ENCODE measurements at places on chromosomes 3 and 15.
A peak's percentile ranks its signal among the peaks of the same experiment; 100 is the strongest.

DNA sequence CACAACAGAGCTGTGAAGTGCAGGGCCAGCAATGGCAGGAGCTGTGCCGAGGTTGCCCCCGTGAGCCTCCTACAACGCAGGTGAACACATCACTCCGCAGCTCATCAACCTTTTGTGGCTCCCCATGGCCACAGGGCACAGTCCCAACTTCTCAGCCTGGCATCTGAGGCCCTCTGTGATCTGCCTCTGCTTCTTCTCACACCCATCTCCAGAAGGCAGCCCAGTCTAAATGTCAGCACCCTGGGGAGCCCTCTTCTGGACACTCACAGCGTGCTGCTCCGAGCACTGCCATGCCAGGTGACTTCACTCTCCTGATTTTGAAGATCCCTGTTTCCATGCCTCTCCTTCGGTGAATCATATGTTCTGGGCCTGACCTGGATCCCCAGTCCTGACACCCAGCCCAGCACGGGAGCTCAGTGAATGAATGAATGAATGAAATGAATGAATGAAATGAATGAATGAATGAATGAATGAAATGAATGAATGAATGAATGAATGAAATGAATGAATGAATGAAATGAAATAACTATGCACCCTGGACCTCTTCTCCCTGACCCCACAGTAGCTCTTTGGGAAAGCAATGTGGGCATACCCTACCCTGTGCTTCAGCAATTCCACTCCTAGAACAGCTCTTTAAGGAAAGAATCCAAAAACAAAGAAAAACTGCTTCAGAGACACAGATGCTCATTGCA lies 17.9 kb upstream of the SKIC8 start:
- DNase-seq = no peak

DNA sequence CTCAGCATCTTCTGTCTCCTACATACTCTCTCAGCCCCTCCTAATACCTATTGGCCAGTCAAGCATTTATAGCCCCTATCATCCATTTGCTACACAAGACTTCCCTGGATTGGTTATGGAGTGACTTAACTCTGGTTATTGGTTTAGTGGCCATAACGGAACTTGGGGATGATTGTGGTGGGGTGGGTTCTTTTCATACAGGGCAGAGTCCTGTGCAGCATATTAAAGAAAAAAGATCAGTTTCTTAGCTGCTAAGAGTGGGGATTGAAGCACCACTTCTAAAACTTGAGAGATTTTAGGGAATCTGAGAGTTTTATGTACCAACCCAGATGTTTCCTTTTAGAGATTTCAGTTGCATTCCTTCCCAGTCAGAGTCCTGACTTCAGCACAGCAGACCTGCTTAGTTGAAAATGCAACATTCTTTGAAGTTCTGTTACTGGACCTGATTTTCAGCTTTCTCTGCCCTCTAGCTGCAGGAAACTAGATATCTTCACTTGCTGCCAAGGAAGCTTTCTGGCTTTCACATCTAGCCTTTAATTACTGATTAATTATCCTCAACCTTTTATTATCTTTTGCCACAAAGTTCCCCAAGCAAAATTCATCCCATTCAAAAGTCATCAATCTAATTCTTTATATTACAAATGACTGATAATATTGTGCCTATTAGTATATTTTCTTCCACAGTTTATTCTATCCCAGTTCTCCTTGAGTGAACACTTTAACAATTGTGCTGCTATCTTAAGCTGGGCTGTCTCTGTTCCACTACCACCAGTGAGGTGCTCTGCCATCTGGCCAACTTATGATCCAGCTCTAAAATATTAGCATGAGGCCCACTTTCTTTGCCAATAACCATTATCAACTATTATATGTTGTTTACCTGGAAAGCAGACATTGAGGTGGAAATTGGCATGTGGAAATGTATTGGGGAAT lies 906.0 kb upstream of the ALCAM start:
- peak; percentile 44 for DNase-seq

DNA sequence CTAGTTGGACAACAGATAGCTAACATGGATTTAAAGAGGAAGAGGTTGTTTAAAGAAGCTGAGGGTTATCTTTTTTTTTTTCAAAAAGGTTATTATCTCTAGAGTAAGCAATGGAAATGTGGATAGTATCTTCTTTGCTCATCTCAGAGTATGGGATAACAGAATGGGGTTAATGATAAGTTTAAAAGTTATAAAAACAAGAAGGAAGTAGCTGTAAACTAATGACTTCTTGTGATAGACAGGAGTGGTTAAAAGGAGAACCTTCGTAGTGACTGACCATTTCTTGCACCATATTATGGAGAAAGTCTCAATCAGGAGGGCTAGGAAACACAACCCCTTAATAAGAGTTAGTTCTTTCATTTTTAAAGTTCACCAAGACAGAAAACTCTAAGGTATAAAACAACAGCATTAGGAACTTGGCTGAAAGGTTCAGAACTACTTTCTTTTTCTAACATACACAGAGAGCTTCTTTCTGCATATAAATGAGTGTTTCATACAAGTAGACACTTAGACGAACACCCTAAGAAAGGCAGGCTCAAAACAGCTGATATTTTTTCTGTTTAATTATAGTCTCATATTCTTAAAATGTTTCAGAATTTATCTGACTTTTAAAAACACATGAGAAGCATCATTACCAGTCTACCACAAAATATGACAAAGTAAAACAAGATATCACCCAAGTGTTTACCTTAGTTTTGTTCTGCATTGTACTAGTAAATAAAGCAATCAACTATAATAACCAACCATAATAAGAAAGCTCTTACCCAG lies 140.0 kb downstream of the MEIS2 start:
- DNase-seq = no peak

DNA sequence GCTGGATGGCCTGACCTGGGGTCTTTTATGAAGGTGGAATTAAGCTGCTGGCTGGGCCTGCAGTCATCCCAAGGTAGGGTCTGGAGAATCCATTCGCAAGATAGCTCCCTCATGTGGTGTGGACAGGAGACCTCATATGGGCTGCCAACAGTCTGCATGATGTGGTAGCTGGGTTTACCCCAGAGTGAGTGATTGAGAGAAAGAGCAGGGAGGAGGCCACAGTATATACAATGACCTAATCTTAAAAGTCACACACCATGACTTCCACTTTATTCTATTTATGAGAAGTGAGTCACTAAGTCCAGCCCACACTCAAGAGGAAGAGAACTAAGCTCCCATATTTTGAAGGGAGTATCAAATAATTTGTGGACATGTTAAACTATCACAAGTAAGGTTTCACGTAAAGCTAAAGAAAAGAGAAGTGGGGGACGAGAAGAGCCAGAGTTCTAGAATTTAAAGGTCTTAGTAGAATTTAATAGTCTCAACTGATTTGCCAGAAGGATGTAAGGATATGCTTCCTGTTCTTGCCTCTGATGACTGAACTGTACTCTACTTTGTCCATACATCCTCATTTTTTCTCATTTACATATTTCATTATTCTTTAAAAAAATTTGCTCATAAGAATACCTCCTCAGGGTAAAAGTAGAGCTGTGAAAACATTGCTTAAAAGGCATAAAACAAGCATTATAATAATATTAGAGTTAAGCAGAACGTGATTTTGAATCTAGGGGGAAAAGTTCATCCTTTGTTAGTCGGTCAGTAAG lies 184.4 kb downstream of the PEX5L start:
- no peak for DNase-seq

- DNase-seq = no peak
Measured at GRCh38 chr15:31435912-31436628, 109.4 kb downstream of the KLF13 start.

GRCh38 chr15:50764461-50765194 lies 878 bp downstream of the SPPL2A start:
- no peak for DNase-seq

- no peak for DNase-seq
Measured at GRCh38 chr3:132800958-132801357, 78.7 kb upstream of the NPHP3 start.

DNA sequence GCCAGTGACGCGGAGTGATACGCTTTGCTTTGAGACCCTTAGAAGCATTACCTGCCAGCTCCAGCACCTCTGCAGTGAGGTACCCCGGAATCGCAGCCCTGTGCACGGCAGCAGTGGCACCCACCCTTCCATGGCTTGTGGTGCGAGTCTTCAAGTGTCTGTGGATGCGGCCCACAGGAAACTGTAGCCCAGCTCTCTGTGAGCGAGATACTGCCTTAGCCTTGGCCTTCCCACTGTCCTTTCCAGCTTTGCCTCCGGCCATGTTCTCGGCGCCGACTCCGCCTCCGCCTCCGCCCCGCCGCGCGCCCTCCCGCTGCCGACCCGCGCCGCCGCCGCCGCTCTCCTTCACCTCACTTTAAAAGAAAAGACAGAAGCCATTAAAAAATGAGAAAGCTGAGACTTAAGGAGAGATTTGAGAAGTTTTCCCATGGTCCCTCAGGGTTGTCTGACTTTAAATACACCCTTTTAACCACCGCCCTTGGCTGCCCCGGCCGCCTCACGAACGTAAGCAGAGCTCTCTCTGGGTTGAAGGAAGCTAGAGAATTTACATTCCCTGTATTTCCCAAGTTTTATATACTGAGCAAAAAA lies 78.5 kb upstream of the FAM174B start:
- no peak for DNase-seq

GRCh38 chr3:83868909-83869567 lies 1089.8 kb upstream of the CADM2 start:
- DNase-seq = no peak

DNA sequence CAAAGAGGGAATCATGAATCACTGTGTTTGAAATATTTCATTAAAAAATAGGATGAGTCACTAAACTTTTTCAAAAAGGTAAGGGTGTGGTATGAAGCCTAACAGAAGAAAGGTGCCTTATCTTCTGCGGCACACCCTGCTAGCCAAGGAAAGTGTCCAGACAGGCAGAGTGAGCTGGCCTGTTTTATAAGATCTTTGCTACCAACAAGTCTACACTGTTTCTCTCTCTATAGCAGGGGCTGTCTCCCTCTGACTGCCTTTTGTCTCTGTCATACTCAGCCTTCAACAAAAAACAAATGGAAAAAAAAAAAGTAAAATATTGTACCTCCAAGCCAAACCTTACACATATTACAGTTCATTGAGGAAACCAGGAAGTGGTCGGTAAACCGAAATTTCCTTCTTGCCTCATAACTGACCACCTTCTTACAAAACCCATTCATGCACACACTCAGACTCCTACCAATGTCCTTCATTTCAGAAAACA lies 9.1 kb downstream of the ZDHHC3 start:
- DNase-seq = no peak

- no peak for DNase-seq
Measured at GRCh38 chr3:27688053-27688452, 34.1 kb downstream of the EOMES start.

- DNase-seq = no peak
Measured at GRCh38 chr3:36259580-36259979, 120.7 kb upstream of the STAC start.

- no peak for DNase-seq
Measured at GRCh38 chr3:184639351-184639750, 72.5 kb downstream of the MAGEF1 start.

- peak; percentile 85 for DNase-seq
Measured at GRCh38 chr15:77554306-77555080, 78.2 kb downstream of the LINGO1 start.

- no peak for DNase-seq
Measured at GRCh38 chr3:88984256-88984655, 123.2 kb upstream of the EPHA3 start.

DNA sequence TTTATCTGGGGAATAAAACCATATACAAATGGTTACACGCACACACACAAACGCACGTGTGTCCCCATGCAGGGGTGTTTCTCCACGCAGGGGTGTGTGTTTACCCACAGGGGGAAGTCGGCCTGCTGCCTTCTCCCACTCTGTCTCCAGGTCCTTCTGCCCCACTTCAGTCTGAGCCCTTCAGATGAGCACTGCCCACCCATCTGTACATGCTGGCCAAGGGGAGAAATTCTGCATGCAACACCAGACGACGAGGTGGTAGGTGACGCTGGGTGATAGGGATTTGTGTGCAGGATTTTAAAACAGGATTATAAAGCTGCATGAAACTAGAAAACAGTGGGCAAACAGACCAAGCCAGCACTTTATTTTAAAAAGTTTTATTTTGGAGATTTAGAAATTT lies 122.5 kb downstream of the TJP1 start:
- DNase-seq = no peak

GRCh38 chr15:97755726-97756125 lies 204.8 kb upstream of the ARRDC4 start:
- no peak for DNase-seq

DNA sequence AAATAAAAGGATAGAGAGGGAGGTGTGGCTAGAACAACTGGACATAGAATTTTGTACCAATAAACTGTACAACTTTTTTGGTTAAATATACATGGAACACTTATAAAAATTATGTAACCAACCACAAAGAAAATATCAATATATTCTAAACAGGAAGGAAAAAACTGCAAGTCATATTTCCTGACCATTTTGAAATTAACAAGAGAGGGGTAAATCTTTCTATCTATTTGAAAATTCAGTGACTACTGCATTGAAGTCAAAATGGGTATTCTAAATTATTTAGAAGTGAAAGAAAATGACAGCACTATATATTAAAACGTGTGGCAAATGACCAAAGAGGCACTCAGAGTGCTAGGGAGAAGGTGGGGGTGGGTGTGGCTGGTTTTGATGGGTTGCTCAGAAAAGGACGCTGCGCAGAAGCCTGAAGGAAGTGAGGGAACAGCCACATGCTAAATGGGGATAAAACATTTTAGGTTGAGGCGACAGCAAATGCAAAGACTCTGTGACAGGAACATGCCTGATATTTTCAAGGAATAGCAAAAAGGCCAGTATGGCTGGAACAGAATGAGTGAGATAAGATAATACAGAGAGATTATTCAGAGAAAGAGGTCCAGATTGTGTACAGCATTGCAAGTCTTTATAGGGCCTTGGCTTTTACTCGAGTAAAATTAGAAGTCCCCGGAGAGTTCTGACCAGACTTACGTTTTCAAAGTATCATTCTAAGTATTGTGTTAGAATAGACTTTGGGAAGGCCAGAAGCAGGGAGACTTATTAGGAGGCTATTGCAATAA lies 41.1 kb downstream of the ERICH6 start:
- DNase-seq = no peak

DNA sequence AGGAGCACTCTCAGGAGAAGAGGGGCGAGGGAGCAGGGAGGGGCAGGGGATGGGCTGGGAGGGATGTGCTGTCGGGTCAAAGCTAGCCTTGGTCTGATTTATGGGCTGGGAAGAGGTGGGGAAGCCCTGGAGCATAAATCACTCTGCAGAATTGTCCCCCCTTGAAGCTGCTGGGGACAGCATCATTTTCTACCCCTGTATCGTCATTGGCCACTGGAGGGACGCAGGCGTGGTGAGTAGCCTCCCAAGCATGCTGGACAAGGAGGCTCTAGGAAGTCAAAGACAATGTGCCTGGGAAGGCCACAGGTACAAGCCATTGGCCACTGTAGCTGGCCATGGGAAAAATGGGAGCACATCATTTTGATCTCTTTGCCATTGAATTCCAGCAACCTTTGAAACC lies 175.5 kb upstream of the CTDSPL start:
- DNase-seq = no peak

- no peak for DNase-seq
Measured at GRCh38 chr3:38823722-38824121, 7.7 kb upstream of the SCN10A start.
